ENCODE measurements at places on chromosomes 2 and 18.

GRCh38 chr2:74548285-74548899 lies 5.3 kb downstream of the LOXL3 start:
- DNase-seq = no peak

GRCh38 chr2:226971084-226971483 lies 135.2 kb downstream of the RHBDD1 start:
- DNase-seq = no peak

GRCh38 chr2:156490466-156490840 lies 54.3 kb downstream of the GPD2 start:
- DNase-seq = no peak

DNA sequence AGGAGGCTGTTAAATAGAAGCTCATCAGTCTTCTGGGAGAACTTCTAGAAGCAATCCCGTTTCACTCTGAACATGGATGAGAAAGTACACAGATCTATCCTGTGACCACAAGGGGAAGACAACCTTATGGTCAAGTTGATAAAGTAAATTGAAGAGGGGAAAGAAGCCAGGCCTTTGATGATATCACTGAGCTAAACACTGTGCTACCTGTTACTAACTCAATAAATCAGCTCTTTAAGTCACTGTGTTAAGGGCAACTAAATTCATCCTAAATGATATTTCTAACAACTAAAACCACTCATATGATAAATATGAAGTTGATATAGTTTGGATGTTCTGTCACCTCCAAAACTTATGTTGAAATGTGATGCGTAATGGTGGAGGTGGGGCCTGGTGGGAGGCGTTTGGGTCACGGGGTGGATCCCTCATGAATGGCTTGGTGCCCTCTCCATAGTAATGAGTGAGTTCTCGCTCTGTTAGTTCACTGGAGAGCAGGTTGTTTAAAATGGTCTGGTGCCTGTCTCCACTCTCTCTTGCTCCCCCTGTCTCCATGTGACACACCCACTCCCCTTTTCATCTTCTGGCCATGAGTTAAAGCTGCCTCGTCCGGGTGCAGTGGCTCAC lies 23.6 kb downstream of the OLA1 start:
- no peak for DNase-seq

GRCh38 chr2:85032621-85033020 lies 61.7 kb downstream of the KCMF1 start:
- no peak for DNase-seq

GRCh38 chr2:136195226-136195625 lies 77.3 kb upstream of the CXCR4 start:
- no peak for DNase-seq

DNA sequence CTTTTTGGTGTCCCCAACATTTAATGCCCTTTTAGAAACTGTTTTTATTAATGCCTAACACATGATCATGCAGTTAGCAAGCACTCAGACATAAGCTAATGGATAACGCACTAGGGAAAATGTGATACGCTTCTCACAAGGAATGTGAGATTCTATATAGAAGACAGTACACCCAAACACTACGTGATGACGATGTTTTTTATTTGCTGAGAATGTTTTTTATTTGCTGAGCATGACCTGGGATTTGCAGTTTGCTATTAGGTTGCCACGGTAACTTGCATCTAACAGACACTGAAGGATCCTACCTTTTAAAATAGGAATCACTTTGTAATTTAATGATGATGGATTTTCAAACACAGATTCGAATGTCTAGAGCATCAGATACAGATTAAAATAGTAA lies 4.9 kb downstream of the SMC6 start:
- DNase-seq = no peak

- no peak for DNase-seq
Measured at GRCh38 chr18:37717098-37717497, 151.5 kb upstream of the CELF4 start.

- DNase-seq = no peak
Measured at GRCh38 chr2:226798422-226799210, 1.0 kb downstream of the IRS1 start.

GRCh38 chr18:23921716-23922285 lies 92.8 kb upstream of the TTC39C start:
- no peak for DNase-seq

- no peak for DNase-seq
Measured at GRCh38 chr18:44758861-44759631, 78.4 kb downstream of the SETBP1 start.

GRCh38 chr2:135898234-135898786 lies 22.1 kb upstream of the MCM6 start:
- no peak for DNase-seq

GRCh38 chr2:11541693-11542274 lies 7.9 kb downstream of the GREB1 start:
- no peak for DNase-seq
